ENCODE measurements at places on chromosomes 5 and 9.

DNA sequence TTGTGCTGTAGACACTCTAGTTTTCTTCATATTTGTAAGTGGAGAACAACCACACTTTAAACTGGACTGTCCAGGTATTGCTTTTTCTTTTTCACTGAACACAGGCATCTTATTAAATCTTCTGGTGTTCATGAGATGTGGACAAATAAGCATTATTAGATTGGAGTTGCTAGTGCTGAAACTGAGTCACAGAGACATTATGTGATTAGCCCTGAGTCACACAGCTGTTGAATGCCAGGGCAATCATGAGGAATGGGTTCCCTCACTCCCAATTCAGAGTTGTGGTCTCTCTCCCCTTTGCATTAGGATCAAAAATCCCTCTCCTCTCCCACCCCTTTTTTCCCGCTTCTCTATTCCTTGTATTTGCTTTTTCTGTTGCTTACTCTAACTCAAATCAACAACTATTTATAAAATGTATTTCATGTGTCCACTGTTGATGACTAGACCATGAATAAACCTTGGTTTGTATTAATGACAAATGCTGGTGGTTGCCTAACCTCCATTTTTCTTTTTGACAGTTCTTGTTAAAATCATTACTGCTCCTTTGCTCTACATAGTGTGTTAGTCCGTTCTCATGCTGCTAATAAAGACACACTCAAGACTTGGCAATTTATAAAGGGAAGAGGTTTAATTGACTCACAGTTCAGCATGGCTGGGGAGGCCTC, 738.2 kb downstream of the BRINP1 start:
- no peak for DNase-seq

DNA sequence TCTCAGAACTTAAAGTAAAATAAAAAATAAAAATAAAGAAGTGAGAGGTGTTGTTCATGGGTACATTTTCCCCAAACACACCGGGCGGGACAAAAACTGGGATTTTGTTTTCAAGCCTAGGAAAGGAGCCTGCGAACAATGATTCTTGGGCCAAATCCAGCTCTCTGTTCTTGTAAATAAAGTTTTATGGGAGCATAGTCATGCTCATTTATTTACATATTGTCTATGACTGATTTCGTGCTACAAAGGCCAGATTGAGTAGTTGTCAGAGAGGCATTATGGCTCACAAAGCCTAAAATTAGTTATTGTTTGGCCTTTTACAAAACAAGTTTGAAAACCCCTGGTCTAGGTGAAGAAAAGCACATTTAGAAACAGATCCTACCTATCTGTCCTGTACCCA, 821.0 kb upstream of the GRAMD2B start:
- DNase-seq: no peak

- DNase-seq: no peak
Measured at GRCh38 chr5:140106805-140107311, 7.1 kb upstream of the PURA start.

DNA sequence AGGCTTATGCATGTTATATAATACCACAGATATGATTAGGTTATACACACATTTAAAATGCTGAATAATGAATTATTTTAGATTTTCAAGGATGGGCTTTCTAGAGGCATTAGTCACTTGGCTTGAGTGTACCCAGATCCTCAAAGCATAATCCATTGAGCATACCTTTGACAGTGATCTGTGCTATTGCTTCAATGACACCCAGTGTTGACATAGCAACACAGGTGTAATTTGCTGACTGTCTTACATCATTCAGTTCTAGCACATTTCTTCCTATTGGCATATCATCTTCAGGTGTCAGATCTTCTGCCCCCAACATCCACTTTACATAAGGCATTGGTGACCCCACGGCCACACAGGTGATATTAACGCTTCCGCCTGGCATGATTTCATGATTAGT, 721.5 kb upstream of the DMAC1 start:
- DNase-seq: no peak

DNA sequence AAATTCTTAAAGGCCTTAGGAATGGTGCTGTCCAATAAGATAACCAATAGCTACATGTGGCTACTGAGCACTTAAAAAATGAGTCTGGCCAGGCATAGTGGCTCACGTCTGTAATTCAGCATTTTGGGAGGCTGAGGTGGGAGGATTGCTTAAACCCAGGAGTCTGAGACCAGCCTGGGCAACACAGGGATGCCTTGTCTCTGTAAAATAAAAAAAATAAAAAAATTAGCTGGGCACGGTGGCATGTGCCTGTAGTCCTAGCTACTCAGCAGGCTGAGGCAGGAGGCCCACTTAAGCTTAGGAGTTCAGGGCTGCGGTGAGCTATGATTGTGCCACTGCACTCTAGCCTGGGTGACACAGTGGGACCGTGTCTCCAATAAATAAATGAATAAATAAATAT, 1.3 kb upstream of the SLC22A5 start:
- no peak for DNase-seq

DNA sequence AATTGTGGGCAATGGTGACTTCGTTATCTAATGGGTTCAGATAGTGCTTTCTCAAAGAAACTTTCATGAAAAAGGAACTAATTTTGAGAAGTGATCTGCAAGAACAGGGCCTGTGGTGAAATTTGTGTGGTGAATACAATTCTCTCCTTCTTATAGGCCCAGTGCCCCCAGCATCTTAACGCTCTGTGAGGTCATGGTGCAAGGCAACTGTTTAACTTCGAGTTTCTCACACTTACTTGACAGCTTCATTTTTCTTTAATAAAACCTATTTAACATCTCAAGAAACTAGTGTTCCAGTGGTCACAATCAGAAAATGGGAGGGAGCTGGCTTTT, 69.2 kb downstream of the FAM114A2 start:
- DNase-seq: no peak

GRCh38 chr5:179731791-179732411, 721 bp upstream of the MAML1 start:
- DNase-seq: no peak

DNA sequence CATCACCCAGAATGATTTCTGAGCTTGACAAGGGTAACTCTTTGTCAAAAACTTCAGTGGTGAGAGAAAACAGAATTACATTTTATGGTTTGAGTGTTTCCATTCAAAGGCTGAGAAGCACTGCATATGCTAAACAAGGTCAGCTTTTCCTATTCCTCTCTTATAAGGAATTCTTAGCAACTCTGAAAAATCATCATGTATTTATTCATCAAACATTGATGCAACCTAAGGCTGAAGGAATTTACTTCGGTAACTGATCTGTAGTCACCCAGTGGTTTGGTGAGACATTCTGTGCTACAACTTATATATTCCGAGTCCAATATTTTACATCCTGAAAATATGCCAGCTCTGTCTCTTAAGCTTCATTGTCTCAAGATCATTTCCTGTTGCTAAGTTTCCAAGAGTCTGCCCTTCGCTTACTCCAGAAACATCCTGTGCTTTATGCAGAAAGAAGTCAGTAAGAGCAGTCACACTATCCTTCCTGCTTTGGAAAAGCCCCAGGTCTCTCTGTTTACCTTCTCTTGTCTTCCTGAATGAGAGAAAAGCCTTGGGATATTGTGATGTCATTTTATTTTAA, 176.6 kb upstream of the TBCA start:
- no peak for DNase-seq

DNA sequence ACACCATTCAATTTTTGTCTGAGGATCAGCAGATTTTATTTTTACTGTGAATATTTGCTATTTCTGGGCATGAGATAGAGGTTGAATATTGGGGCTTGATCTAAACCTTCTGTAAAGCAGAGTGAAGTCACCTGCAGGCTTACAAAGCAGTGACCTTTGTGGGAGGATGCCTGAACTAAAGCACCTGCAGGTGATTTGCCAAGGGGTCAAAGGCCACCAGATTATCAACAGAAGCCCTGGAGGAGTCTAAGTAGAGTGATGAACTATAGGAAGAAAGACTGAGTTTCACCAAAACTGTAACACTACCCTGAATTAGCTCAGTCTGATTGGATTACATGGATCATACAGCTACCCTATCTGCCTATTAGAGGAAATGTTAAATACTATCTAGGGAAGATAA, 144.3 kb upstream of the PRLR start:
- no peak for DNase-seq

DNA sequence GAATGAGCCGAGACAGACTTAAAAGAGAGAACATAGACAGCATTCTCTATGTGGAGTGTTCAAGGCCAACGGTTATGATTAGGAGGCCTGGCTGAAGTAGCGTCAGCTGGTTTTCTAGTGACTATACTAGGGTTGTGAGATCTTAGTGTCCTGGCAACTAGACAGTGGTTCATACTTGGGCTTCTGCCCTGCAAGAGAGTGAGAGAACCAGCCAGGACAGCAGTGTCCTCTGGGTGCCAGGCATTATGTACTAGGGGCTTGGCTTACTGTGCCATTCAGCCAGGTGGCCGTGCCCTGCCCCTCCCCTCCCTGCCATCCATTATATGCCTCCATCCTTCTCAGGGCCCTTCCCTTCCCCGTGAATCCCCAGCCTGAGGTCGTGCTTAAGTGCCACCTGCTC, 56.8 kb downstream of the TRIO start:
- peak; percentile 31 for DNase-seq

DNA sequence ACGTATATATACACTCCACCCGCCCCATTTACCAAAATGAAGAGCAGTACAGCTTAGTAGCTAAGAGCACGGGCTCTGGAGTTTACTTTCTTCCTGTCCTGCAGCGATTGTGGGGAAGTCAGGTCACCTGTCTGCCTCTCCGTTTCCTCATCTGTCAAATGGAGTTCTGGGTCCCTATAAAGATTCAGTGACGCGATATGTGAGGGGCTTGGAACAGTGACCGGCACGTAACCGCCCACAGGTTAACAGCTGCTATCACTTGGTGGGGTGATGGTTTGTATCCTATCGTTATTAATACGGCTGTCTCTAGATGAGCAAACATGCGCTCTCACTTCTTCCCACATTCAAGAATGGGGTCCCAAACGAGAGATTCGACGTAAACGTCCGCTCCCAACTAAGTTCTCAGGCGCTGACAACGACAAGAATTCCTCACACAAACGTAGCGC, 426 bp downstream of the FAM114A2 start:
- no peak for DNase-seq

GRCh38 chr5:172837640-172838039, 3.6 kb downstream of the ERGIC1 start:
- no peak for DNase-seq

DNA sequence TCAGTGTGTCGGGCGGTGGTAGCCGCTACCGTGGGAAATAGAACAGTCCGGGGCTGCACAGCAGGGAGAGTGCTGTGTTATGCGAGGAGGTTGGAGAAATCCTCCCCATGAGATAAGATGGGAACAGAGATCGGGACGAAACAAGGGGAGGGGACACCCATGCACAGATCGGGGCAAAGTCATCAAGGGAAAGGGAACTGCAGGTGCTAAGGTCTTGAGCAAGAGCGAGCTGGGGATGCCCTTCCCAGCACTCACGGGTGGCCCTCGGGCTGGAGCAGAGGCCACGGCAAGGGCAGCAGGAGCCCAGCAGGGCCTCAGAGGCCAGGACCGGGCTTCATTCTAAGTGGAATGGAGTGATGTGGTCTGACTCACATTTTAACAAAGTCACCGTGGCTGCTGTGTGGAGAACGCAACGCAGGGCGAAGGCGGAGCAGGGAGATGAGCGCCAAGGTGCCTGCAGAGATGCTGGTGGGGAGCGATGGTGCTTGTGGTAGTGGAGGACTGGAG, 7.7 kb downstream of the IL13 start:
- no peak for DNase-seq

DNA sequence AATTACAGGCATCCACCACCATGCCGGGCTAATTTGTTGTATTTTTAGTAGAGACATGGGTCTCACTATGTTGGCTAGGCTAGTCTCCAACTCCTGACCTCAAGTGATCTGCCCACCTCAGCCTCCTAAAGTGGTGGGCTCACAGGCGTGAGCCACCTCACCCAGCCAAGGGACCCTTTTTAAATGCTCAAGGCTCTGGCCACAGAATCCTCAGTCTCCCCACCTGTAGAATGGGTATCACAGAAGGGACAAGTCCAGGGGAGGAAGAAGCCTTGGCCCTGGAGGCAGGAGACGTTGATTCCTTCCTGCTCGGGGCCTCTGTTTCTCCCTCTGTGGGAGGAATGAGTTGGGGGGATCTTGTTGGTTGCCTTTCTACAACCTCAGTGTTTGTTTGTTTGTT, 45.7 kb downstream of the GTF3C4 start:
- DNase-seq: no peak

GRCh38 chr9:138101444-138102234, 224.1 kb downstream of the CACNA1B start:
- no peak for DNase-seq

DNA sequence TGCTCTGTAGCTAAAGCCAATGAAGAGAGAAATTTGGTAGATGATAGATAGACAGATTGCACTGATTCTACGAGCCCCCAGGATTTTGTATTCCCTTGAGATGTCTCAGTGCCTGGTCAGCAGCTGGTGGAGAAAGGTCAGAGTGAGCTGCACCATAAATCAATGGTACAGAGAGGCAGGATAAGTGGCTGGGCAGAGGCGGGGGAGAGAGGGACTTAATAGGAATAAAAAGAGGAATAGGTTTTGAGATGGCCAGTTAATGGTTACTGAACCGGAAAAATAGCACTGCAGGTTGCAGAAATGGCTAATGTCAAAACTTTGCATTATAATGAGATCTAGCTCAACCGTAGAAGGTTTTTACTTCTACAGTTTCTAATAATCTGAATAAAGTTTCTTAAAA, 47.9 kb upstream of the SLC12A2 start:
- DNase-seq: no peak

- DNase-seq: no peak
Measured at GRCh38 chr5:137595396-137596079, 96.4 kb upstream of the SPOCK1 start.

GRCh38 chr5:78377056-78377717, 16.8 kb downstream of the SCAMP1 start:
- DNase-seq: no peak

DNA sequence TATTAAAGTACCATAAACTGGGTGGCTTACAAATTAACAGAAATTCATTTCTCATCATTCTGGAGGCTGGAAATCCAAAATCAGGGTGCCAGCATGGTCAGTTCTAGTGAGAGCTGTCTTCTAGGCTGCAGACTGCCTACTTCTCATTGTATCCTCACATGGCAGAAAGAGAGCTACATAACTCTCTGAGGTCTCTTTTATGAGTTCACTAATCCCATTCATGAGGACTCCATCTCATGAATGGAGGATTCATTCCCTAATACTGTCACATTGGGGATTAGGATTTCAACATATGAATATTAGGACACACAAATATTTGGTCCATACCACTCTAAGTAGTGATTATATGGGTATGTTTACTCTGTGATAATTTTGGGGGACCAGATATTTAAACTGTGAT, 84.0 kb downstream of the ERP44 start:
- no peak for DNase-seq

Measured in NCI-H446 (cell line).